HFF-Myc (cell line): ENCODE measurements at places on chromosomes 5 and 9.

DNA sequence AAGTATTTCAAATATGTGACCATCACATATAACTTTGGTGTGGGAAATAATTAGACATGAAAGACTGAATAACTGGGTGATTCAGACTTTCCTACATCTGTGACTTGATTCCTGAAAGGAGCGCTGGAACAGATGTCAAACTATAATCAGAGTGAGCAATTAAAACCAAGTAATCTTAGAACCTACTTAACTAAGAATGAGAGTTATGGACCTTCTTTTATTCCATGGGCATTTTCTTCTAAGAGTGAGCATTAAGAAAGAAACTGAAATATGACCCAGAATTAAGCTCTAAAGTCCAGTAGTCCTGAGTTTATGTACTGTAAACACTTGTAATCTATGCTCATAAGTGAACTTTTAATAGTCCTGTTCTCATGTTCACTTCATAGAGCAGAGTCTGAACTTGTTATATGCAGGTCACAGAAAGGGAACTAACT lies 68.4 kb downstream of the PAM start:
- peak; percentile 45 for DNase-seq

DNA sequence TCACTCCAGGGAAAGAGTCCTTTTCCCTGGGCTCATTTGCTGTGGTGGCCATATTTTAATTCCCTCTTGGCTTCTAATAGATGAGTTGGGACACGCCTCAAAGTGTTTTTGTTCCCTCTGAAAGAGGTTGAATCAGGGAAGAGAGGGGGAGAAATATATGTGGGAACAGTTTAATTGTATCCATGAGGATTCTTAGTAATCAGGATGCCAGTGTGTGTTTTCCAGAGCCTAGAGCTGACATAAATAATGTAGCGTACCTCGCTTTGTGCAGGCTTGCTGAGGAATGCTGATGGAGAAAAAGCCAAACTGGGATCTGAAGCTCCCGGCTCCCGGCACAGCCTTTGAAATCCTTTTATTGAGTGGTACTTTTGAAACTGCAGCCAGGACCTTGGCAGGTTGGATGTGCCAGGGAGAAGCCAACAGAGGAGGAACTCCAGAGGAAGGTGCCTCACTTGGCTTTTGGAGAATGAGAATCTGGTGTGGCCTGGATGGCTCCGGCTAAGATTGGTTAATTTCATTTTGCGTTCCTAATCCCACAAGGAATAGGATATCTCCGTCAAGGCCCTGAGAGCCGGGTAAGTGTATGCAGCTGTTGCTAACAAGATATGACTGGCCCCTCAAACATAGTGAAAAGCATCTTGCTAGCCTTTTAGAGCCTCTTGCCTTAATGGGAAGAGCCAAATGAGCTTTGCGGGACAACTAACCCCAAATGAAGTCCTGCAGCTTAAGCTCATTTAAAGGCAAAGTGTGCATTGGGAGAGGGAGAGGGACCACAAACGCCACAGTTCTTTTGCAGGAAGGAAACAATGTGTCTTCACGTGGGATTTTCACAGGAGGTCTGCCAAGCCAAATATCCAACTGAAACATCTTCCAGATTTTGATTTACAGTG lies 471.1 kb upstream of the WWC1 start:
- no peak for DNase-seq

DNA sequence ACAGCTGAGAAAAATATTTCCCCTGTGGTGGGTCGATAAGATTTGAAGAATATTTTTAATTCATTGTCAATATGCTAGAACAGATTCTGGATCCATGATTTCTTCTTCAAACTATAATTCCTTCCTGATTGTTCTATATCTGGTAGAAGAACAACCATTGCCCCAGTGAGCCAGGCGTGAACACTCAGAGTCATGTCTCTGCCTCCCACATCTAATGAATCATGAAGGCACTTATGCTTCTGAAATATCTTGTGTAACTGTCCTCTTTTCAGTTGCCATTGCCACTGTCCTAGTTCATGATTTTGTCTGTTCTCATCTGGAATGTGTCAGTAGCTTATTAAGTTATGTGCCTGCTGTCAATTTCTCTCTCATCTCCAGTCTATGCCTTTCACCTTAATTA lies 40.0 kb downstream of the GABRG2 start:
- no peak for DNase-seq

DNA sequence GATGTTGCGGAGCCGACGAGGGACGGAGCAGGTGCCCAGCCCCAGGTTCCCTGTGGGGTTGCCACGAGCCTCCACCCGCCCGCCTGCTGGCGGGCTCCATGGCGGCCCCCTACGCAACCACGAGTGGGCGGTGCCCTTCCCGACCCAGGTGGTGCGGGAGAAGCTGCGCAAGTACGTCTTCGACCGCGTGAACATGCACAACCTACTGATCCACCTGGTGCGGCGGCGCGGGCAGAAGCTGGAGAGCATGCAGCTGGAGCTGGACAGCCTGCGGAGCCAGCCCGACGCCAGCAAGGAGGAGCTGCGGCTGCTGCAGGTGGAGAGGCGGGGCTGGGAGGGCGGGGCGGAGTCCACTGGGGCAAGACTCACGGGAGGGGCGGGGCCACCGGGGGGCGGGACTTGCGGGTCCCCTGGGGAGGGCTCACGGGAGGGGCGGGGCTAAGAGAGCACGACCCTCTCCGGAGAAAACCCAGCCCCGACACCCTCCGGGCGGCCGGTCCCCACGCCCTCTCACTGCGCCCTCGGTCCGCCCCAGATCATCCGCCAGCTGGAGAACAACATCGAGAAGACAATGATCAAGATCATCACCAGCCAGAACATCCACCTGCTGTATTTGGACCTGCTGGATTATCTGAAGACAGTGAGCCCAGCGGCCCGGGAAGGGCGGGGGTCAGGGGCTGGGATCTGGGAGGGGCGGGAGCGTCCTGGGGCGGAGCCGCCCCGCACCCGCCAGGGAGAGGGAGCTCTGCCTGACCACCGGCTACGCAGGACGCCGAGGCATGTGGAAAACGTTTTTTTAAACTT lies 3.9 kb downstream of the CCDC183 start:
- no peak for DNase-seq

DNA sequence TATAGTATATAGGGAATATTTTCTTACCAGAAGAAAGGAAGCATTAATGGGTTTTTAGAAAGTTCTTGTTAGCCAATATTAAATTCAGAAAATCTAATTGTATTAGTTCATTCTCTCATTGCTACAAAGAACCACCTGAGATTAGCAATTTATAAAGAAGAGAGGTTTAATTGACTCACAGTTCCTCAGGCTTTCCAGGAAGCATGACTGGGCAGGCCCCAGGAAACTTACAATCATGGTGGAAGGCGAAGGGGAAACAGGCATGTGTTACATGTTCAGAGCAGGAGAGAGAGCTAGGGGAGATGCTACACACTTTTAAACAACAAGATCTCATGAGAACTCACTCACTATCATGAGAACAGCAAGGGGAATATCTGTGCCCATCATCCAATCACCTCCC lies 304.0 kb upstream of the CDH12 start:
- no peak for DNase-seq

GRCh38 chr5:143445776-143446175 lies 42.3 kb upstream of the NR3C1 start:
- DNase-seq = peak; percentile 38
